ENCODE measurements at places on chromosomes 1 and 21.
A peak's percentile ranks its signal among the peaks of the same experiment; 100 is the strongest.

GRCh38 chr1:16117936-16118335 lies 37.9 kb downstream of the EPHA2 start:
- DNase-seq: no peak

DNA sequence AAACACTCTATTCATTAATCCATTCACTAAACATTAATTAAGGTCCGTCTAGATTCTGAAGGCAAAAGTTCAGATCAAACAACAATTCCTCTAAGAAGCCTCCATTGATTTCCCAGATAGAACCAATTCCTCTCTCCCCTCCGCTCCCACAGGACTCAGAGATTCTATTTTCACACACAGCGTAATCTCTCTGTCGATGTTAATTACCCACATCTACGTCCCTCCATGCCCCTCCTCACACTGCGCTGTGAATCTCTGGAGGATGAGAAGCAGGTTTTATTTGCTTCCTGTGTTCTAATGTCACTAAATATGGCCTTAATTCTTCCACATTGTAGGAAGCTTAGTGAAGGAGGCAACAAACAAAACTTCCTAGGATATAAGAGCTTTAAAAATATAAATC lies 306.7 kb downstream of the DSCAM start:
- no peak for DNase-seq

DNA sequence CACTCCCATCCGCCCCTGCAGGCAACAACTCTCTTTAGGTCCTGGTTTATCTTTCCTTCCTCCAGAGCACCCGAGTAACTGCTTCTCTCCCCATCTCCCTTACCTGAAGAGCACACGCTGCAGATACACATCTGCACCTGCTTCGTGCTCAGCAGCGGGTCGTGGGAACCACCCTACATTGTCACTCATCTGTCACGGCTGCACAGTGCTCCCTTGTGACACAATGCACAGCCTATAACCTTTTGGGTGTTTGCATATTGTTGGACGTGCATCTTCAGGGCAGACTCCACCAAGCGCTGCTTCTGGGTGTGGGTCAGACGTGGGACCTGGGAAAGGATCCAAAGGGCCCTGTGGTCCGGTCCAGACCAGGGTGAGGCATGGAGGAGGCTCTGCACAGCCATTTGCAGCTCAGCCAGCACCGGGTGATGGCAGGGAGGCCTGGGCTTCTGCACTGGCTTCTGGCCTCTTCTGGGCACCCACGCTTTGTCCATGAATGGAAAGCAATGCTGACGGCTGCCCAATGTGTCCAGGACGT lies 42.5 kb downstream of the WDR4 start:
- peak; percentile 11 for DNase-seq

- no peak for DNase-seq
These were observed 5.2 kb downstream of the RGL1 start for GRCh38 chr1:183810121-183810520.

- no peak for DNase-seq
These were observed 28.6 kb upstream of the NEK2 start for GRCh38 chr1:211703812-211704537.

DNA sequence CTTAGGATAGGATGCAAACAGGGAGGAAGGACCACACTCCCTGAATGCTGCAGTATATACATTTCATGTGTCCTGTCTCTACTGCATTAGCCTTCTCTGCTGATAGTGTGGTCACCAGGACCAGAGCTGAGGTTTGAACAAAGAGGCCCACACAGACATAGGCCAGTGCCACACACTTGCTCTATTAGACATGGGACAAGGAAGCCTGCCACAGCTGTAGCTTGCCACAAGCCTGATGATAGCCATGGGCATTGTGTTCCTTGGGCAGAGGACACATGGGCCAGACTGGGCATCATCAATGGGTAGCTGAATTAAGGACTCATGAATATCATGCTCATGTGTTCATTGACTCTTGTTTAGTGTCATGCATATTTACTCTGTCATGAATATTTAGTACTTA lies 10.4 kb downstream of the CAMSAP2 start:
- DNase-seq: no peak

GRCh38 chr1:200082329-200082728 lies 54.8 kb downstream of the NR5A2 start:
- DNase-seq: no peak

DNA sequence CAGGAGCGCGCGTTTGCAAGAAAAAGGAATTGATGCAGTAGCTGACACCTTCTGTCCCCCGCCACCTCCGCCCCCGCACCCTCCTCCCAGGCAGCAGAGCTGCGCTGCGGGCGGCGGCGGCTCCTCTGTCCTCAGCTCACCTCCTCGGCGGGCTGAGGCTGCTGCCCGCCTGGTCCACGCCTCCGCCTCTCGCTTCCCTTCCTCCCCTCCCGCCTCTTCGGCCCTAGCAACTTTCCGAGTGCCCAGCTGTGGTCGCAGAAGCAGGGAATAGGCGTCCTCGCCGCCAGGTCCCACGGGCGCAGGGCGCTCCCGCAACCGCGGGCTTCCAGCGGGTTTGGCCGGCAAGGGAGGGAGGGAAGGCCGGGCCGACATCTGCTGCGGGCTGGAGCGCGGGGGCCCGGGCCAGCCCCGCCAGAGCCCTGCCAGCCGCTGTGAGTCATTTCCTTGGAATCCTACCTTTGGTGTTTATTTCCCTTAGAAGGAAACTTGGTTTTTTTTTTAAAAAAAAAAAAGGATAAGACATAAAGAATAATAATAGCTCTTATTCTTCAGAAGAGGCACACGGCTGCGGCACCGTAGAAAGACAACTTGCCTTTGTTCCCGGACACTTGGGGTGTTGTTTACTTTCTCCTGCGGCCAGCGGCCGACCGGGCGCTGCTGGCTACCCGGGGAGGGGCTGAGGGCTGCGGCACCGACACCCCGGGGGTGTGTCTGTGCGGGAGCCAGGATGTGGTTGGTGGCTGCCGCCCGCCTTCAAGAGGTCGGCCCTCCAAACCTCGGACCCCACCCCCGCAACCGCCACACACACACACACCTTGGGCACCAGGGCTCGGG lies 1.1 kb downstream of the SERTAD4 start:
- peak; percentile 80 for DNase-seq

- DNase-seq: peak; percentile 65
These were observed 80.6 kb upstream of the SLC44A3 start for GRCh38 chr1:94739521-94740061.

DNA sequence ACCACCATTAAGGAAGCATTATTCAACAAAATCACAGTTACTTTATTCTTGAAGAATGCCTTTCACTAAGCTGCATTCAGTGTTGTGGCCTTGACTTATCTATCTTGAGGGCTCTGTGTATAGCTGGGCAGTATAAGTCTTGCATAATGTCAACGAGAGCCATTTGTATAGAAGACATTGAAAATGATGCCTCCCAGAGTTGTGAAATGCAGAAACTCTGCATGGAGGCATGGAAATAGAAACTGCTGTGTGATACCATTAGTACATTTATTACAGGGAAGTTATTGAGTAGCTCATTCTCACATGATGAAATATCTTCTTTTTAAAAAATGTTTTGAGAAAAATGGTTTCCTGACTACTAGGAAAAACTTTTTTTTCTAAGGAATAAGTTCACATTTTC lies 111.4 kb upstream of the SNX7 start:
- no peak for DNase-seq

DNA sequence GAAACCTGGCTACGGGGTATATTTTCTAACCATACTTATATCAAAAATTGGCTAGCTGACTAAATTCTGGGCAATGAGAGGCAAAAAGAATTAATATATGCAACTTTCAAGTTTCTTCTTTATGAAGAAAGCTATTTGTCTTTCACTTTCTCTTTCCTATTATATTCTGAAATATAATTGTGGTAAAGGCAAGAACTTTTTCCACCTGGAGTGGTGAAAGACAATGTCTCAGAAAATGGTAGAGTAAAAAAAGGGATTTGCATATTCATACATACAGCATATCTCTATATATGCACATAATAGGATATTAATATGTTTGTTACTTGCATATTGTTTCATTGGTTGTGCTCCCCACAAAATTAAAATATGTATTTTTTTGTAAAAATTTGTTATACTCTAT lies 793.8 kb downstream of the PLA2G4A start:
- no peak for DNase-seq

DNA sequence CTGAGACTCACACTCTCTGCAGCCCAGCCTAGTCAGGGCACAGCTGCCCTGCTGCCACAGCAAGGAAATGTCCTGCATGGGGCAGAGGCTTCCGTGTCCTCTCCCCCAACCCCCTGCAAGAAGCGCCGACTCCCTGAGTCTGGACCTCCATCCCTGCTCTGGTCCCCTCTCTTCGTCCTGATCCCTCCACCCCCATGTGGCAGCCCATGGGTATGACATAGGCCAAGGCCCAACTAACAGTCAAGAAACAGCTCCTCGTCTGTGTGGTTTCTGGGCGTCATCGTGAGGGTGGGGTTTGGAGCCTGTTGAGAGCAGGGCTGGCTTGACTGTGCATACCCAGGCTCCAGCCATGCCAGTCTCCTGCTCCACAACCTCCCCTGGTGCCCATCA lies 19.5 kb downstream of the FAAH start:
- DNase-seq: peak; percentile 43

GRCh38 chr1:3030663-3031381 lies 9.6 kb downstream of the ACTRT2 start:
- no peak for DNase-seq

DNA sequence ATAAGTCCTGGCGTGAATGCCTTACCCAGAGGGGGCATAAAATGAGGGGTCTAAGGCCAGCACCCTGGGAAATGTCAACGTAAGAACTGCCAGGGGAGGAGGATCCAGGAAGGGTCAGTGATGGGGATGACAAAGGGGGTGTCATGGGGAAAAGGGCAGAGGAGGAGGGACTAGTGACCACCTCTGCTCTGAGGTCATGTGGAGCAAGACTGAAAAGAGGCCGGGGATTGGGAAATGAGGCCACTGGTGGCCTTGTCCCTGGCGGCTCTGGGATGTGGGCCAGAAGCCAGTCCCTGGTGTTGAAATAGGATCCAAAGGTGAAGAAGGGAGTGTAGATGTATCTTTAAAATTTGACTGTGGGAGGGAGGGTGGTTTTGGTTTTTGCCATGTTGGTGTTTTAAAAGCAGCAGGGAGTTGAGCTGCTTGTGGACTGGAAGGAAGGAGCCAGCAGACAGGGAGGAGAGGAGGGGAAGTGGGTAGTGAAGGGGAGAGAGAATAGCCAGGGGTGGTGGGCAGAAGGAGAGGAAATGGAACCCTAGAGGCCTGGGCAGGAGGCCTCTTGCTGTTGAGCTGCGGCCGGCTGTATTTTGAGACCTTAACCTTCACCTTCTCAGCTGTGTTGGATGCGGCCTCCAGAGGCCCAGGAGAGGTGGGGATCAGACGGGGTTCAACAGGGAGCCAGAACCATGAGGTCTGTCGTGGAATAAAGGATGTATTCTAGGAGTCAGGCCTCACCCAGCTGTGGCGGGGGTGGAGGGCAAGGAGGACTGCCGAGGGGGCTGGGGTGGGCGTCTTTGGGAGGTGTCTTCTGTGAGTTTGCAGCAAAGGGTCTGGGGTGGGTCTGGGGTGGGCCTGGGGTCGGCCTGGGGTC lies 92.5 kb downstream of the DHRS3 start:
- no peak for DNase-seq

- DNase-seq: peak; percentile 8
These were observed 460.6 kb downstream of the DSCAM start for GRCh38 chr21:40386294-40386911.

GRCh38 chr1:168301664-168302320 lies 21.1 kb downstream of the TBX19 start:
- DNase-seq: peak; percentile 37

GRCh38 chr1:244735404-244735803 lies 82.5 kb downstream of the DESI2 start:
- DNase-seq: no peak

- no peak for DNase-seq
These were observed 309.5 kb downstream of the CTH start for GRCh38 chr1:70720521-70720920.

DNA sequence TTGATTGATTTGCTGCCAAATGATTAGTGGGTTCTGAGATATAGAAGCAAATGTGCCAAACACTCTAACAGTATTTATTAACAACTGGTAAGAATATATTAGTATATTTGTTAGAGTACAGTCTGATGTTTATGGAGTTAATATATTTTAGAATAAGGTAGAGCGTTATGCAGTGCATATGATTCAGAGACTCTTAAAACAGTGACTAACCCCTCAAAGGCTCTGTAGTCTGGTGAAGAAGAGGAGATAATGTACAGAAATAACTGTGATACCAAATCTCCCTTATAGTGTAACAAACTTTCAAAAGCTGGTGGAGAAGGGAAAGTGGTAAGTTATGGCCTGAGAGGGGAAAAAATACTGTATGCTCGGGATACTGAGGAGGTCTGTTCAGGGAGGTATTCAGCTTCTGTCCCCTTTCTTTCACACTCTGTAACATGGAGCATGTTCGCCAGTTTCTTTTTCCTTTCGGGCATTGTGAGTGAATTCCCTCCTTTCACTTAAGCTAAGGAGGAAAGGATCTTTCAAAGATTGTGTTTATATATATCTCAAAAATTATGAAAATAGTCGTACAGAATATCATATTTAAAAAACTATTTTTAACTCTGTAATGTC lies 121.2 kb downstream of the ADGRL2 start:
- DNase-seq: no peak

DNA sequence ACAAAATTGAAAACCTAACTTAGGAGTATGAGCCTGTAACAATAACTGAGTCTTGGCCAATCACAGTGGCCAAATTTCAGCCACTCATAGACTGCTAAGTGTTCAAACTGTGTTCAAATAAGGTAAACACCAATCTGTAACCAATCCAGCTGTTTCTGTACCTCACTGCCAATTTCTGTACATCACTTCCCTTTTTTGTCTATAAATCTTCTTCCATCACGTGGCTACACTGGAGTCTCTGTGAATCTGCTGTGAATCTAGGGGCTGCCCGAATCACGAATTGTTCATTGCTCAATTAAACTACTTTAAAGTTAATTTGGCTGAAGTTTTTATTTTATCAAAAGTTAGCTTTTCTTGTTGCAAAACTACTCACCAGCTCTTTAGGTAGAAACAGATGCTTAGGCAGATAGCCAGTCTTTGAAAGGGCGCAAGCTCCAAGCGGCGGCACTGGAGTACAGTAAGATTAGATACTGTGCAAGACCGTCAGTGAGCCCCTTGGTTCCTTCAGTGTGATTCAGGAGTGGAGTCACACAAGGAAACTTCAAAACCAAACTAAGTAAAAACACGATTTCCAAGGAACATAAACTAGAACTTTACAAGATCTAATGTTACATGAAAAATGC lies 43.2 kb upstream of the ADGRL2 start:
- DNase-seq: no peak

- DNase-seq: no peak
These were observed 289.9 kb downstream of the DPYD start for GRCh38 chr1:97630948-97631347.

DNA sequence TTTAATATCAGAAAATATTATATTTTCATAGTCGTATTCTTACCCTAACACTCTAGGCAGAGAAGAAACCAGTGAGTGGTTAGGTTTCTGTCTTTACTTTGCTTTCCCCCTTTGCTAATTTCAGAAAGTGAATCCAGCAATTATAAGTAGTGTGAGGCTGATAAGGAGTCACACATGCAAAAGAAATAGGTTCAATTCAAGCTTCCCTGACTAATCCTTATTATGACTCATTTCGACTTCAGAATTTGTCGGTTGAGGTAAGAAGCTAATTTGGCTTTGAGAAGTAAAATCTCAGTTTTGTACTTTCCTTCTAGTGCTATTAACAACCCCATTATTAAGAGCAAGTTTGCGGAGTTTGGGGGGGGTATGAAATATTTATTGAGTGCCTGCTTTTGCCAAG lies 22.4 kb downstream of the ESRRG start:
- DNase-seq: no peak

Measured in AG08396 (cell line).